HCT116 (cell line): ENCODE measurements at places on chromosomes 6 and 20.

GRCh38 chr6:36777801-36778200 lies 61.4 kb downstream of the CPNE5 start:
- no peak overlapping the region for H3K4me3 ChIP-seq
- peaks cover 6% of the 10 kb centered on the region; the same call in 1 of the 2 replicates for H3K27me3 ChIP-seq
- H3K4me1 ChIP-seq, result no peaks in the 10 kb centered on the region
- DNase-seq, result no peak
- no peaks in the 10 kb centered on the region for H3K36me3 ChIP-seq
- no peak overlapping the region for H3K27ac ChIP-seq

GRCh38 chr6:137488150-137489045 lies 5.8 kb downstream of the OLIG3 start:
- peaks cover 10% of the 10 kb centered on the region; the same call in 1 of the 2 replicates for H3K27me3 ChIP-seq
- H3K4me3 ChIP-seq, result no peak overlapping the region
- H3K36me3 ChIP-seq, result no peaks in the 10 kb centered on the region
- H3K4me1 ChIP-seq, result no peaks in the 10 kb centered on the region
- no peak overlapping the region for H3K27ac ChIP-seq

GRCh38 chr6:83958241-83958685 lies 75.3 kb upstream of the MRAP2 start:
- no peak overlapping the region for H3K27ac ChIP-seq
- H3K4me1 ChIP-seq, result no peaks in the 10 kb centered on the region
- DNase-seq, result no peak
- no peaks in the 10 kb centered on the region for H3K36me3 ChIP-seq

- no peak overlapping the region for H3K27ac ChIP-seq
- DNase-seq, result no peak
- no peak overlapping the region for H3K4me3 ChIP-seq
- H3K27me3 ChIP-seq, result no peaks in the 10 kb centered on the region
- H3K4me1 ChIP-seq, result no peaks in the 10 kb centered on the region
Observed at GRCh38 chr6:106731144-106731842, 101.9 kb downstream of the QRSL1 start.

DNA sequence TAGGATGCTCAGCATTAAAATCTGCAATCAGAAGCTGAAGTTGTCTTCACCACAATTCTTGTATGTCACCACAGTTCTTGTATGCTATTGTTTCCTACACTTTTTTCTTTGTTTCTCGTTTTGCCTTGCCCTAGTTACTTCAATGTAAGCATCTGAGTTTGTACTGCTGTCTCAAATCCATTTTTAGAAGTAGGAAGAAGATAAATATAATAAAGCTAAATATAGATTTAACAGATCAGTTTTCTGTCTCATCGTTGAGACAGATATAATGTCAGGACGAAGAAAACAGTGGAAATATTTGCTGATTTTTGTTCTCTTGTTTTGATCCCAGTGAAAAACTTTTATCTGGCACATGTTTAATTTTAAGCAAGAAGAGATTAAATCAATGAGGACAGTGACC lies 318.0 kb downstream of the QKI start:
- no peaks in the 10 kb centered on the region for H3K4me1 ChIP-seq
- no peak overlapping the region for H3K27ac ChIP-seq
- DNase-seq, result no peak

GRCh38 chr20:62662422-62662821 lies 20.1 kb downstream of the SLCO4A1 start:
- H3K36me3 ChIP-seq, result peaks cover 36% of the 10 kb centered on the region
- H3K4me1 ChIP-seq, result peaks cover 19% of the 10 kb centered on the region; the same call in 1 of the 2 replicates
- no peak overlapping the region for H3K27ac ChIP-seq
- H3K27me3 ChIP-seq, result no peaks in the 10 kb centered on the region

DNA sequence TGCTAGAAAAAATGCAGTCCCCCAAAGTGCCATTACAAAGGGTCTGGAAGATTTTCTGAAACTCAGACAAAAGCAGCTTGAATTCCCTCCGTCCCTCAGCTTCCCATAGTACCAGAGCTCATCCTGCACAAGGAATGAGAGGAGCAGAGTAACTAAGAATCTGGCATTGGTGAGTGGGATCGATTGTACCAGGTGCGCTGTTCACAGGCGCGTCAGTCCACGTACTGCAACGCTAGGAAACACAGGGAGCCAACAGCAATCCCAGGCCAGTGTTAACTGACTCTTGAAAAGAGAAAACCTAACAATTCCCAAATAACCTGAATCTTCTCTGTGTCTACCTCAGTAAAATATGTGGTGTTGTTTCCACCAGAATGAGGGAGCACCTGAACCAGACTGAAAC lies 77.9 kb downstream of the GCNT2 start:
- no peaks in the 10 kb centered on the region for H3K27me3 ChIP-seq
- H3K36me3 ChIP-seq, result no peaks in the 10 kb centered on the region
- no peak overlapping the region for H3K27ac ChIP-seq
- H3K4me1 ChIP-seq, result peaks cover 4% of the 10 kb centered on the region; the same call in 1 of the 2 replicates
- DNase-seq, result no peak
- no peak overlapping the region for H3K4me3 ChIP-seq

GRCh38 chr6:54072635-54073313 lies 38.5 kb upstream of the MLIP start:
- H3K4me3 ChIP-seq, result no peak overlapping the region
- DNase-seq, result no peak

GRCh38 chr6:34031625-34032383 lies 114.1 kb downstream of the GRM4 start:
- H3K27me3 ChIP-seq, result 0 out of 2 replicates have a peak, but pooled peaks cover 4% of the 10 kb centered on the region
- H3K36me3 ChIP-seq, result no peaks in the 10 kb centered on the region
- no peak overlapping the region for H3K4me3 ChIP-seq
- DNase-seq, result no peak
- H3K27ac ChIP-seq, result no peak overlapping the region
- H3K4me1 ChIP-seq, result no peaks in the 10 kb centered on the region

GRCh38 chr6:138957484-138957883 lies 30.6 kb downstream of the REPS1 start:
- H3K36me3 ChIP-seq, result no peaks in the 10 kb centered on the region
- no peaks in the 10 kb centered on the region for H3K27me3 ChIP-seq
- no peak overlapping the region for H3K4me3 ChIP-seq
- DNase-seq, result no peak

DNA sequence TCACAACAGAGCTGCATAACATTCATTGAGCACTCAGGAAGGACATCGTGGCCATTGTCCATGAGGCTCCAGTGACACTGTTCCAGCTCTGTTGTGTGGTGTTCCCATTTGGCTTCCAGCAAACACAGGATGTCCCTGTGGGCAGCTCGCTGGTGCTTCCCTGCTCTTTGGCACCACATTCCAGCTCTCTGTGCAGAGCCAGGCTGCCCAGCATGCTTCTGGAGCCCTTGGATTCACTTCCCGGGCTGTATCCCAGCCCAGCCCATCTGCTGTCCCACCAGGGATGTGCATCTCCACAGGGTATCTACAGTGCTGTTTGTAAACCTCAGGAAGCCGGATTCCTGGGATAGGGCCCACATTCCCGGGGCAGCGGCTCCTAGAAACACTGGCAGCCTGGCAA lies 57.2 kb downstream of the CTCFL start:
- no peaks in the 10 kb centered on the region for H3K36me3 ChIP-seq
- DNase-seq, result no peak
- H3K4me3 ChIP-seq, result no peak overlapping the region
- H3K27me3 ChIP-seq, result 0 out of 2 replicates have a peak, but pooled peaks cover 4% of the 10 kb centered on the region

DNA sequence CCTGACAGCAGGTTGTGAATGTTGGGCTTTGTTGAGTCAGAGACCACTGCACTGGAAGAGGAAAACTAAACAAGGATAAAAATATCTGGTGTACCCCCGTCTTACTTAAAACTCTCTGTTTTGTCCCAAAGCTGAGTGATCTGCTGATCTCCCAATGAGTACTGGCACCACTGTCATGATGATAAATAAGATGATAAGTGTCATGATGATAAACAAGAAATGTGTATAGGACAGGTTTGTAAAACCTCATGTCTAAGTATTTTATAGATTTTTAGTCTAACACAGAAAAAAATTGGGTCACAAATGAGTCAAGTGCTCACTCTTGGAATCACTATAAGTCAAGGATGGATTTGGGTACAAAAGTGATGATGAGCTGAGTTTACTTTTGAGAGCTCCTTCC lies 8.5 kb upstream of the SIM1 start:
- no peak overlapping the region for H3K27ac ChIP-seq
- H3K36me3 ChIP-seq, result no peaks in the 10 kb centered on the region
- no peaks in the 10 kb centered on the region for H3K4me1 ChIP-seq
- H3K27me3 ChIP-seq, result no peaks in the 10 kb centered on the region
- H3K4me3 ChIP-seq, result no peak overlapping the region
- no peak for DNase-seq

DNA sequence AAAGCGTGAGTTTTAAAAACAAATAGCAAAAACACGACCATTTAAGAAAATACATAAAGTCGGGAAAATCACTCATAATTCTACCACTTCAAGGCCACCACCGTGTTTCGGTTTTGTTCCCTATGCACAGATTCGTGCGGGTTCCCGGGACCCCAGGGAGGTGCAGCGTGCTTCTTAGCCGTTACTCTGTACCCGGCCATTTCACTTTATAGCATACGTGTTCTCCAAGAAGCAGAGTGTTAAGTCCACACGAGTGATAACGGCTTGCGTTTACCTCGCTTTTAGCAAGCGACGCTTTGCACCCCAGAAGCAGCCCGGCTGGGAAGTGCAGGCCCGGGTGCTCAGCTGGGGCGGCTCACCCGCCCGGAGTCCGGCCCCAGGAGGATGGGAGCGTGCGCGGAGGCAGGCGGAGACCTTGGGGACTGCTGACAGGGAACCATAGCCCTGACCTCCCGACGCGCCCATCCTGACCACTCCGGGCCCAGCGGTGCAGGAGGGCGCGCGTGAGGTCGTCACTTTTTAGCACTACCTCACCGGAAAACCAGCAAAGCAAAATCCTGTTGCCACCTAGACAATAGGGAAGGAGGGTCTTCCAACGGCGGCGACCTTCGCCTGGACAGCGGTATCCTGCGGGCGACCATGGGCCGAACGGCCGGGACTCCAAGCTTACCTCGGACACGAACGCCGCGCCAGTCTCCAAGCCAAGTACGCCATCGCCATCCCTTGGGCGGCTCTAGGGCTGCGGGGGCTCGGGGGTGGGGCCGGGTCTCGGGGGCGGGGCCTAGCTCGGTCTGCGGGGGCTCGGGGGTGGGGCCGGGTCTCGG lies at the start of gene ECI2:
Gene ECI2 (minus strand): TSS at position 735 of the 824 bp plus-strand sequence. CDS start 15 bp downstream, at position 720.
- H3K27ac ChIP-seq, result peak within 1 kb of the TSS; percentile 72
- H3K4me3 ChIP-seq, result peak within 1 kb of the TSS; percentile 77
- no peak for DNase-seq
- H3K36me3 ChIP-seq, result peaks cover 3% of the 10 kb centered on the region; the same call in 1 of the 2 replicates
